ENCODE measurements at places on chromosomes 5 and 9. TPM values are rescaled to one million over a fixed set of nuclear protein-coding genes. Genes with fewer than 3 reads are reported as not detected.

DNA sequence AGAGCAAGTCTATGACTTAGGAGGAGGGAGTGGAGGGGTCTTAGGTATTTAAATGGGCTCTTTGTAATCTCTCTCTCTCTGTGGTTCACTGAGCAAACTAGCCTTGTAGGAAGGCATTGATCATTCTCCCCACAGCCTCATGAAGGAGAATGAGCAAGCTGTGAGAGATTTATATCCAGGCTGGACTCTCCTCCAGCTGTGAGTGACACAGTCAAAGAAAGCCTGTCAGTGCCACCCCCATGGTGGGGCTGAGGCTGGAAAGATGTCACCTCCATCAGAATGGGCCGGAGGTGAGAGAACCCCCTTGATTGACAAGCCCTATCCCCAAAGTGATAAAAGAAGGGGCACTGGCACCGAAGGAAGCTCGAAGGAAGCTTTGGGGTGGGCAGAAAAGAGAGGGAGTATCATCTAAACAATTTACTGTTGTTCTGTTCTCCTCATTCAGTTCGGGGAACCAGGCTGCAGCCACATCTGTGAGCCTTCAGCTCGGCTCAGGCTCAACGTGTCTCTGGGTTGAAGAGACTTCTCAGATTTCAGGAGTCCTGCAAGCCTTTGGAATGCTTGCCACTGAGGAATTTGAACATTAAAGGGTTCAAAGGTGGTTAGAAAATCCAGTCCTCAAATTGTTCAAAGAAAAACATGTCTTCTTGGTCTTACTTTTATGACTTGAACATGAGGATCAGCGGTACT lies 538.2 kb upstream of the ZNF462 start:
- DNase-seq: no peak

Gene TMOD1
- 61.4 TPM for total RNA-seq

DNA sequence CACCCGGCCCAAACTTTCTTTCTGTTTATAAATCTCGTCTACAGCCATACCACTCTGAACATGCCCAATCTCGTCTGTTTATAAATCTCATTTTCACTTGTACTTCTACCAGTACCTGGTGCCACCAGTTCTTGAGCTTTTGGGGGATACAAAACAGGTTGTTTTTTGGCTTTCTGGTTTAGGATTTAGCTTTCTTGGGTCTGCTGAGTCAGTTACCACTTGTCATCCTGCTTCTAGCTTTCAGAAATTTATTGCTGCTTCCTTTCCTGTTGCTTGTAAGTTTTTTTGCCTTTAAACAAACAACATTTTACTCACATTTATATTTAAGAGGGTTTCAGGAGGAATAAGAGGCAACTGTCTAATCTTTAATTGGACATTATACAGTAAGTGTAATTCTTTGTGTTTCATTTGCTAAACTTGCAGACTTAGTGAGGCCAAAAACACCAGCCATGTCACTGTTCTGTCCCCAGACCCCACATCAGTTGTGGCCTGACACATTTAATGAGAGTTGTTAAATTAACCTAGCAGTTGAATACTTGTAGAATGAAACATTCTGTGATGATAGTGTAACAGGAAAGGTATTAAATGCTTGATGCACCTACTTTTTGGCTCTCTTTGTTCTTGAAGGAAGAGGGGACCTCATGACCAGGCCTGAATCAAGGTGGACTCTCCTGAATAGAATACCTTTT lies 11.8 kb downstream of the NDFIP1 start:
- DNase-seq: no peak

- DNase-seq: no peak
These were observed 78.4 kb downstream of the PLPP1 start for GRCh38 chr5:55456216-55456895.

Gene RANBP6
- total RNA-seq: 16.0 TPM

Gene IFNA17
- total RNA-seq: not detected

DNA sequence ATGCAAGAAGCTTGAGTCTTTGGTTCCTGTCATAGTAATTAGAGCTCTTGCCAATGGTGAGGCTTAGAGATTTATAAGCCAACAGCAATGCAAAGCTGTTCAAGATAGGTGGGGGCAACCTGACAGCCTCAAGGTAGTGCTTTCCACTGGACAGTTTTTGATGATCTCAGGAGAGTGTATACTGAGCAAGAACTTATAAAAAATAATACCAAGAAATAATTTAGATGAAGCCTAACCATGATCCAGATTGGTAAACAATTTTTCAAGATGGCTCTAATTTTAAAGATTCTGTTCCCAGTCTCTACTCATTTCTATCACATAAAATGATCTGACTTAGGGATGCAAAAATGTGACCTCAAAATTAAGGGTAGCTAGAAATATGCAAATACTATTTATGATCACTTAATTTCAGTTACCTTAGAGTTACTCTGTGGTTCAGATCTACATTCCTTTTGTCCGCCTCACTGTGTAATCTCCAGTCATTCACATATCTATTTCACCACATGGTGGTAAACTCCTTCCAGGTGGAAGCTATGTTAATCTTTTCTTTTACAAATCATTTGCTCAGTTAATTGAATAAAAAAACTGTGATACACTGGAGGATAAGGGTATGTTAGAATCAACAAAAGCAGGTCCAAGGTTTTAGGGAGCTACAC lies 1228.0 kb upstream of the C9orf72 start:
- DNase-seq: no peak

DNA sequence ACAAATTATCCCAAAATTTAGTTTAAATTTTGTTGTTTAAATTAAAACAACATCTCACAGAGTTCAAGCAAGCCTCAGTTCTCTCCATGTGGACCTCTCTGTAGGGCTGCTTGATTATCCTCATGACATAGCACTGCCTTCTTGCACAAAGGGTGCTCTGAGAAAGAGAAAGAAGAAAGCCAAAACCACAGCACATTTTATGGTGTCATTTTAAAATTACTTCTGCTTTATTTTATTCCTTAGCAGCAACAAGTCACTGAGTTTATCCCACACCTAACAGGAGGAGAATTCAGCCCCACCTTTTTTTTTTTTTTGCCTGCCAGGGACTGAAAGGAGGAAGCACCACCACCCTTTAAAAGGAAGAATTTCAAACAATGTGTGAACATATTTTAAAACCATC lies 12.8 kb upstream of the KCNV2 start:
- DNase-seq: no peak

GRCh38 chr9:88215196-88216125 lies 77.2 kb upstream of the SPATA31C2 start:
- no peak for DNase-seq

Gene MSMP
- total RNA-seq: not detected

- DNase-seq: no peak
These were observed 51.6 kb downstream of the ANXA2R start for GRCh38 chr5:42988568-42988967.

- no peak for DNase-seq
These were observed 5.1 kb downstream of the NFIB start for GRCh38 chr9:14308853-14309145.

Gene GPR150
- 0.57 TPM for total RNA-seq

Gene AK1
- 174 TPM for total RNA-seq
